ENCODE measurements at places on chromosomes 12 and 14.
A peak's percentile ranks its signal among the peaks of the same experiment; 100 is the strongest.

DNA sequence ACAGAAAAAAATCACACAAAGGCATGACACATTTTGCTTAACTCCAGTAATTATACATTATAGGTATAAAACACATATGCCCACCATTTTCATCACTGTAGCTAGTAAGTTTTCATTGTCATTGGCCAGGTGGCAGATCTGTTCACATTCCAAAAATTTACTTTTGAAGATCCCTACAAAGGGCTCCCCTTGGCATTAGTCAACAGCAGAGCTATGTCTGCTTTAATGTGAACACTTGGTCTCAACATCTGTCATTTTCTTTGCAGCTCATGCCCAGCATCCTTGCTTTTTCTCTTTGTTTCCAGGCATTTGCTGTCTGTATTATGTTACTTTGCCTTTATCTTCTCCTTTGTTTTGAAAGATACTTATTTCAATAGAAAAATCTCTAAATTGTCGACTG lies 519.1 kb upstream of the FOXG1 start:
- no peaks in the 10 kb centered on the region for H3K36me3 ChIP-seq
- H3K4me3 ChIP-seq, result no peak overlapping the region
- H3K4me1 ChIP-seq, result no peaks in the 10 kb centered on the region
- H3K27me3 ChIP-seq, result no peaks in the 10 kb centered on the region
- H3K27ac ChIP-seq, result no peak overlapping the region

GRCh38 chr14:67999705-68000384 lies 180.3 kb downstream of the RAD51B start:
- peaks cover 4% of the 10 kb centered on the region for H3K4me1 ChIP-seq
- H3K36me3 ChIP-seq, result no peaks in the 10 kb centered on the region
- H3K27ac ChIP-seq, result peak overlapping the region; percentile 27
- DNase-seq, result no peak
- H3K4me3 ChIP-seq, result no peak overlapping the region
- H3K27me3 ChIP-seq, result no peaks in the 10 kb centered on the region

DNA sequence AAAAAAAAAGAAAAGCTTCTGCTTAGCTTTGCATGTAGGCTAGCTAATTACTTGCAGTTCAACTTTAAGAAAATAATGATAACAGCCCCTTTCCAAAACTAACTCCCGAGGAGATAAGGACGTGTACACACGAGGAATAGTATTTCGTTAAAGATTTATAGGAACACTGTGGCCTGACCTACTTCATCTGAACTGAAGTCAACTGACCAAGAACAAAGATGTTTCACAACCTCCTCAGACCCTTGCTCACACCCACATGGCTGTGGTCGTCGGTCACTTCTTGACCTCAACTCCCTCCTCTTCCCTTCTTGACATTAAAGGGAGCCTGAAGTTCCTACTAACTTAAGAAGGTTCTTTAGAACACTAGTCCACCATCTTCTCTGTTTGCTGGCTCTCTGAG lies 25.3 kb upstream of the FAM181A start:
- no peak overlapping the region for H3K27ac ChIP-seq
- no peaks in the 10 kb centered on the region for H3K4me1 ChIP-seq
- H3K27me3 ChIP-seq, result peaks cover 18% of the 10 kb centered on the region
- no peak for DNase-seq

DNA sequence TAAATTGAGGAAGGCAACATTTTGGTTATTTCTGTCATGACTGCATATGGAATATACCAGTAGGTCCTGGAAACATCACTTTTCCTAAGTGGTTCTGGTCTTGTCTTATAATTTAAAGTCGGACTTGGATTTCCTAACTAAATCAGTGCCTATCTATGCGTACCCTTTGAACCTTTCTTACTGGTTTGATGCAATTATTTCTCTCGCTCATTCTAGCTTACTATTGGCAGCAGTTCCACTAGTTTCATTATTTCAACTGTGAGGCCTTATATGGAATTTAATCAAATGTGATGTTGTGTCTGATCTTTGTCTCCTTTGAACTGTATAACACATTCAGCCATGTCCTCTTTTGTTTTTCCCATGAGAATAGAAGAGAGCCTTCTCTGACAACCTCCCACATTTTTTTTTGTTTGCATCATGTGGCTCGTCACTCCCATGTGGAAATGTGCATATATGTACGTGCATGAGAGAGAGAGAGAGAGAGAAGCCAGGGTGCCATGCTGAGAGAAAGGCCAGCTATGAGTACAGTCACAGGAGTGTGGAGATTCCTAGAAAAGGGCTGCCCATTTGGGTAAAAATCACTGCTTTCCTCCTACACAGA lies 48.0 kb downstream of the AKAP6 start:
- H3K36me3 ChIP-seq, result no peaks in the 10 kb centered on the region
- H3K27me3 ChIP-seq, result no peaks in the 10 kb centered on the region
- H3K4me1 ChIP-seq, result no peaks in the 10 kb centered on the region
- DNase-seq, result no peak
- H3K4me3 ChIP-seq, result no peak overlapping the region

GRCh38 chr12:93762059-93762719 lies 85.0 kb downstream of the CRADD start:
- H3K36me3 ChIP-seq, result no peaks in the 10 kb centered on the region
- H3K4me1 ChIP-seq, result peaks cover 25% of the 10 kb centered on the region
- H3K4me3 ChIP-seq, result no peak overlapping the region
- no peak for DNase-seq
- H3K27ac ChIP-seq, result no peak overlapping the region
- H3K27me3 ChIP-seq, result no peaks in the 10 kb centered on the region

DNA sequence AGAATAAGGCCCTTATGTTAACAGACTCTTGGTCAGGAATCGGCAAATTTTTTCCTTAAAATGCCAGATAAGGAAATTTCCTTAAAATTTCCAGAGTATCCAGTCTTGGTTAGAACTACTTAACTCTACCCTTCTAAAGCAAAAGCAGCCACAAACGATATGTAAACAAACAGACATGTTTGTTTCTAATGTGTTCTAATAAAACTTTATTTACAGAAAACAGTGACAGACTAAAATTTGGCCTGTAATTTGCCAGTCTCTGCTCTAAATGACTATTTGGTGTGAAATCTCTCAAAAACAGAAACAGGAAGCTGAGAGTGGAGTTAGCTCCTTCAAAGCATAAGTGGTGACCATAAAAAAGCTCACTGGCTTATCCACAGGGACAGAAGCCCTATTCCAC lies 78.2 kb downstream of the PRKAB1 start:
- no peak overlapping the region for H3K27ac ChIP-seq
- H3K27me3 ChIP-seq, result no peaks in the 10 kb centered on the region
- no peak overlapping the region for H3K4me3 ChIP-seq
- no peak for DNase-seq
- no peaks in the 10 kb centered on the region for H3K36me3 ChIP-seq
- no peaks in the 10 kb centered on the region for H3K4me1 ChIP-seq

- H3K27ac ChIP-seq, result no peak overlapping the region
- H3K36me3 ChIP-seq, result no peaks in the 10 kb centered on the region
- H3K4me1 ChIP-seq, result no peaks in the 10 kb centered on the region
- no peak overlapping the region for H3K4me3 ChIP-seq
- H3K27me3 ChIP-seq, result peaks cover 23% of the 10 kb centered on the region
- DNase-seq, result no peak
Observed at GRCh38 chr14:67453575-67454300, 34.8 kb downstream of the TMEM229B start.
